ENCODE measurements at places on chromosomes 12 and 14.
A peak's percentile ranks its signal among the peaks of the same experiment; 100 is the strongest.

GRCh38 chr12:633731-634130 lies 29.5 kb downstream of the NINJ2 start:
- DNase-seq: no peak

DNA sequence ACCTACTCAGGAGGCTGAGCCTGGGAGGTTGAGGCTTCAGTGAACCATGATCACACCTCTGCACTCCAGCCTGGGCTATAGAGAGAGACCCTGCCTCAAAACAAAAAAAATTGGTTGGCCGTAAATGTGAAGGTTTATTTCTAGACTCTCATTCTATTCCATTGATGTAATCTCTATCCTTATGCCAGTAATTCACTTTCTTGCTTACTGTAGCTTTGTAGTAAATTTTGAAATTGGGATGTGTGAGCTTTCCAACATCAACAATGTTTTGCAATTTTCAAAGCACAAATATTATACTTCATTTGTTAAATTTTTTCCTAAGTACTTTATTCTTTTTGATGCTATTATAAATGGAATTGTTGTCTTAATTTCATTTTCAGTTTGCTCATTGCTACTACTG lies 24.6 kb downstream of the LIN52 start:
- DNase-seq: no peak

DNA sequence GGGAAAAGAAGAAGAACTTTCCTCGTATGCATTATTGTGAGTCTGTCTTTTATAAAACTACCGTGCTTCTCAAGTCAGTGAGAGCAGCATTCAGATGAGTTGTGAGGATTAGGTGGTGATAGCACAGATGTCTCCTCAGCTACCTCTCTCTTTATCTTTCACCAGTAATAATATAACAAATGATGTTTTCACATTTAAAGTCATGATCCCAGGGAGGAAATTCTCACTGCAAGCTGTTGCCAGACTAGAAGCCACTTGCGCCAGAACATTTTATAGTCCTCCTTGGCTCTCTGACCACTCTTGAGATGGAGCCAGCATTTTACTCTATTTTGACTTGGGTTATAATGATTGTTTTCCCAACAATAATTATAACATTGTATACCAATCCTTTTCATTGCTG lies 443.1 kb downstream of the AEBP2 start:
- DNase-seq: no peak

DNA sequence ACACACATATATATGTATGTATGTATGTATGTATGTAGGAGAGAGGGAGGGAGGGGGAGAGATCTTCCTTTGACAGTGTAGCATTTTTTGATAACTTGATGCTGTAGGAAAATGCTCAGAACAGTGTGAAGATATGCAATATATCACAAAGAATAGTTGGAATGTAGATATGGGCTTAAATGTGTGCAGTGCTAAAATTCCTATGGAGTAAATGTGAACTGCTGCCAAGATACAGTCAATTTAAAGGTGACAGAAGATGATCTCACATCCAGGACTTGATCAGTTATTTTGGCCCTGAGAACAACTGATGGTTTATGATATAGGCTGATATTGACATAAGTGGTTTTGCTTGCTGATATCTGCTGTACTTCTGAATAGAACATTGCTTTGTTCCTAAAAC lies 84.2 kb downstream of the DAAM1 start:
- no peak for DNase-seq

DNA sequence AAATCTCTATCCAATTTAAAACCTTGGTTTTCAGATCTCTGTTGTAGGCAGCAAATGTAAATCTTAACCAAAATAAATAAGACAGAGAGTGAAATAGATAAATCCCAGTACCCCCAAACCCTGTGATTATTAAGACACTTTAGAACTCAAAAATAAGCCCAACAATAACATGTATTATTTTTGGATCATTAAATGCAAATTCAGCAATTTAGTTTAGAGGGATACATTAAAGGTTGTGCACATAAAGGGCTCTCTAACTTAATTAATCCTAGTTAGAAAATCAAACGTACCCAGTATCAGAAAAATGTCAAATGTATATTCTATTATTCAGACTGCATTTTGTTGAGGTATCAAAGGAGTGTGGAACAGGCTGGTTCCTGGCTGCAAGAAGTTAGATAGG lies 416.8 kb downstream of the SLC16A7 start:
- no peak for DNase-seq

DNA sequence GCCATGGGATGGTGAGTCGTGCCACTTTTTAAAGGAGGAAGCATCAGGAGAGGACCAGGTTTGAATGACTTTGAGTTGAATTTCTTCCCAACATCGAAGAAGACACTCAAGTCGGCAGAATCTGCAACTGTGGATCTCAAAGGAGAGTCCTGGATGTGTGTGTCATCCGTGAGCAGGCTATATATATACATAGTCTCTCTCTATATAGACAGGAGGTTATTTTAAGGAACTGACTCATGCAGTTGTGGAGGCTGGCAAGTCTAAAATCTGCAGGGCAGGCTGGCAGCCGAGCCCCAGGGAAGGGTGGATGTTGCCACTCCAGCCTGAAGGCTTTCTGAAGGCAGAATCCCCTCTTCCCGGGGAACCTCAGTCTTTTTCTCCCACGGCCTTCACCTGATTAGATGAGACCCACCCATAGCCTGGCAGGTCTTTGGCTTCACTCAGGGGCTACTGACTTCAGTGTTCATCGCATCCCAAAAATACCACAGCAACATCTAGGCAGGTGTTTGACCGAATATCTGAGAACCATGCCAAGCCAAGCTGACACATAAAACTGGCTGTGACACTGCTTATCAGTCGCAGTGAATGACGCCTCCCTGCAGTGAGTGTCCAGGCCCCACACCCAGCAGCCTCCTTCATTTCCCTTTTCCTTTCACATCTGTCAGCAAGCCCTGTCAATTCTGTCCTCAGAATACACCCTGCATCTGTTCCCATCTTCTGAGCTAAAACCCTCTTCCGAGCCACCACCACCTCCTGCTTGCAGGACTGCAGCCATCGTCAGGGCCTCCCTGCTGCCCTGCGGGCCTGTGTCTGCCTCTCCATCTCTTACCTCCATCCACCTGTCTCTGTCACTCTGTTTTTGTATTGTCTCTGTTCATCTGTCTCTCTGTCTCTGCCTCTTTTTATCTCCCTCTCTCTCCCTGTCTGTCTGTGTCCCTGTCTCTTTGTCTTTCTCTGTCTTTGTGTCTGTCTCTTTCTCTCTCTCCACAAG lies 54.0 kb downstream of the ZNF664 start:
- DNase-seq: peak; percentile 58

GRCh38 chr14:95533391-95533821 lies 1.4 kb upstream of the GLRX5 start:
- DNase-seq: no peak

- DNase-seq: no peak
Measured at GRCh38 chr12:132083941-132084620, 60.0 kb downstream of the DDX51 start.

GRCh38 chr12:98737322-98737712 lies 92.2 kb downstream of the APAF1 start:
- no peak for DNase-seq

GRCh38 chr12:3004655-3005565 lies 45.7 kb downstream of the TEAD4 start:
- DNase-seq: no peak

Data from AG04449 (cell line).